ENCODE measurements at places on chromosomes 4 and X. TPM values are rescaled to one million over a fixed set of nuclear protein-coding genes. Genes with fewer than 3 reads are reported as not detected.

CFP gene
- 1.2 TPM for polyA plus RNA-seq

NOX1 gene
- polyA plus RNA-seq: 0.52 TPM

SAGE1 gene
- polyA plus RNA-seq: not detected

HTRA3 gene
- 16.7 TPM for polyA plus RNA-seq

COX7B gene
- 270 TPM for polyA plus RNA-seq

MAGEA2B gene
- polyA plus RNA-seq: not detected

GPRASP2 gene
- 42.2 TPM for polyA plus RNA-seq

CITED1 gene
- polyA plus RNA-seq: 20.6 TPM

SPANXN3 gene
- not detected for polyA plus RNA-seq

STAP1 gene
- 0.17 TPM for polyA plus RNA-seq

PAGE3 gene
- not detected for polyA plus RNA-seq

ESX1 gene
- not detected for polyA plus RNA-seq

UNC5C gene
- 32.4 TPM for polyA plus RNA-seq

GRCh38 chr4:8773124-8773931 lies 98.3 kb downstream of the HMX1 start:
- no peak for DNase-seq

- DNase-seq: no peak
Observed at GRCh38 chr4:99759346-99759984, 57.2 kb upstream of the DAPP1 start.

DNA sequence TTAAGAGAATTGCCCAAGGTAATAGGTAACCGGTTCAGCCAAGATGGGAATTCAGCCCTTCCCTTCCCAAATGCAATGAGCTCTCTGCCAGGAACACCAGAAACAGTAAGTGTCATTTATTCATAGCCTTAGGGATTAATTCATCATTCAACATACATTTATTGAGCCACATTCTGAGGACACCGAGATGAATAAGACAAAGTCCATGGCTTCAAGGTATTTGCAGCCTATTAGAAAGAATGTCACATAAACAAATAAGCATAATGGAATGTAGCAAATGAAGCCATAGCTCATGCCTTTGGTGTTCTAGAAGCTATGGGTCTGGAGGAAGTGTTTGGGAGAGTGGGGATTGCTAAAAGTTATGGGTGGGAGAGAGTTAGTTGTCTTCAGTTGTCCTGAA lies 6.3 kb upstream of the TAB3 start:
- no peak for DNase-seq

- DNase-seq: no peak
Observed at GRCh38 chr4:47974566-47974965, 41.9 kb downstream of the CNGA1 start.

- DNase-seq: peak; percentile 13
Observed at GRCh38 chr4:150973626-150974251, 41.3 kb downstream of the LRBA start.

GRCh38 chr4:168594121-168594520 lies 97.3 kb downstream of the PALLD start:
- no peak for DNase-seq

DNA sequence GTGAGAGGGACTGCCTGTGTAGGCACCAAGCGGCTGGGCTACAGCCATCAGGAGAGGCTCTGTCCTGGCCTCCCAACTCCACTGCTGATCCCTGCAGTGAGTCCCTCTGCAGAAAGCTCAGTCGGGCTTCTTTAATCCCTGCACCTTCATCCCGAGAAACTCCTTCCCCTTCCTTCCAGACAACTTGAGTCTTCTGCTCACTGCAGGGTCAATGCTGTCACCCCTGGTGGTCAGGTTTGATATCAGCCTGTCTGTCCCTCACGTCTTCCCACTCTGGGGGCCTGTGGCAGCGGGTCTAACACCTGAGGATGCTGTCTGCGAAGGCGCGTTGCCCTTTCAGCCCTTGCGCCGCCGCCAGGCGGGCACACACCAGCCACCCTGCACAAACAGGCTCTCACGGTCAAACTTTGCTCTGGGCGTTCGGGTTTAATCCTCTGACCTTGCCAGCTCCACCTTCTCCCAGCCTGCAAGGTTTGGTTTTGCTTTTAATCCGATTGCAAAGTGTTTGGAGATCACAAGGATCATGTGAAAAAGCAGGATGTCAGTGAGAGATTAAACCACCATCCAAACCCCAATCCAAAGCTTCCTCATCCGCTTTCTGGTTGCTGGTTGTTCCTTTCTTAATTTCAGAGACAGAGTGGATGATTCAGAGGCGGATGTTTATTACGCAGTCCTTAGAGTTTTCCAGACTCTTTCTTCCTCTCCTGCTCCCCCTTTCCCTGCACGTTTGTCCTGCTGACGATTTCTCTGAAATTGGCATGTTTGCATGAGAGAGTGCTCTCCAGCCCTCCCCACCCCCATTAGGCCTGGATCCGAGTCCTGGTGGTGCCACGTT lies 74.8 kb upstream of the SLC34A2 start:
- DNase-seq: no peak

GRCh38 chrX:115449742-115450141 lies 111.2 kb upstream of the PLS3 start:
- no peak for DNase-seq

GRCh38 chr4:177385576-177386277 lies 56.5 kb downstream of the AGA start:
- no peak for DNase-seq

DNA sequence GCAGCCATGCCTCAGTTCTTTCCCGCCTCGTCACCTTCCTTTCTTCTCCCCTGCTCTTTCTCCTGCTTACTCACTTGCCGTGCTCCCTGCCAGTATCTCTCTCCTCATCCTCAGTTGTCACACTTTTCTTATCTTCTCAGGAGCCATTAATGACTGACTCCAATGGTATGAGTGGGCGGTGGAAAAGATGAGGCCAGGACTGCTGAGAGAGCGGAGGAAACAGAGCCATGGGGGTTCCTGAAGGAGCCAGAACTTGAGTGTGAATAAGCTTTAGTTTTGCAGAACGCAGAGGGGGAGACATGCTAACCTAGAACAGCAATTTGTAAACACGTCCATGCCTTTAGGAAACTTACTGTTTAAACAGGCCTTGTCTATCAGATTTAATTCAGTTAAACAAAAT lies 126.5 kb downstream of the CHIC2 start:
- DNase-seq: no peak

GRCh38 chrX:147894366-147894963 lies 17.3 kb upstream of the FMR1 start:
- DNase-seq: no peak

DNA sequence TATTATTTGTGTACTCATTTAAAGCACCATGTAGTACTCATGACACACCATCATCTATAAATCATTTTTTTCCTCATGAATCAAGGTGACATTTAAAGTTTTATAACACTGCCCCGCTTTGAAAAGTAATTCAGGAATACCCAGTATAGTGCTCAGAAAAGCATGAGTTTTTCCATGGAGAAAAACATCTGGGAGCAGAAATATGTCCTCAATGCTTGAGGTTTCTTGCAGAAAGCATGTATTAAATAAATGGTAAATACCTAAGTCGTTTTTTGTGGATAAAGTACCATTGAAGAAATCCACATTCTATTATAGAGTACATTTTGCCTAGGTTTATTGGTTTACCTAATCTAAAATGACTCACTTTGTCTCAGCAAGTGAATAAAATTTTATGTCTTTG lies 66.2 kb downstream of the UBA6 start:
- DNase-seq: no peak

GRCh38 chr4:143768007-143768591 lies 67.6 kb upstream of the FREM3 start:
- DNase-seq: no peak

GRCh38 chr4:16233569-16234177 lies 7.4 kb upstream of the TAPT1 start:
- DNase-seq: no peak

GRCh38 chrX:151167791-151168345 lies 8.5 kb upstream of the GPR50 start:
- DNase-seq: no peak

- no peak for DNase-seq
Observed at GRCh38 chr4:16505267-16505666, 279.0 kb upstream of the TAPT1 start.

GRCh38 chr4:142141224-142141623 lies 504.8 kb downstream of the IL15 start:
- DNase-seq: no peak

DNA sequence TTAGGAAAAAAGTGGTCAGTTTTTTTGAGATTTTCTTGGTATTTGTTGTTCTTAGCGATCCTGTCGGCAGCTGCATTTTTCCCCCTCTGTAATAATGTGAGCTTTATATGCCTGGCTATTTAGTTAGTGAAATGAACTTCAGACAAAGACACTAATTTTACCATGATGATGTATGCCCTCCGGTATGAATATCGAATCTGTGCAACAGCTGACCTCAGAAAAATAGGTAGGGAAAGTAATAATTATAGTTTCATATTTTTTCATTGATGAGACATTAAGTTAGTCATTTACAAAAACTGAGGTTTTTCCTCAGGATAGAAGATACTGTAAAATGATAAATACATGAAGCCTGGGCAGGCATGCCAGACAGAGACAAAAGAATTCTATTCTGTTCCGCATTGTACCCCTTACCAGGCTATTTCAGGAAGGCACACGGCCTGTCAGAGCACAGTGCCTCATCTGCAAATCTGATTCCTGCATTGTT lies 155.8 kb downstream of the SHROOM3 start:
- DNase-seq: no peak

DNA sequence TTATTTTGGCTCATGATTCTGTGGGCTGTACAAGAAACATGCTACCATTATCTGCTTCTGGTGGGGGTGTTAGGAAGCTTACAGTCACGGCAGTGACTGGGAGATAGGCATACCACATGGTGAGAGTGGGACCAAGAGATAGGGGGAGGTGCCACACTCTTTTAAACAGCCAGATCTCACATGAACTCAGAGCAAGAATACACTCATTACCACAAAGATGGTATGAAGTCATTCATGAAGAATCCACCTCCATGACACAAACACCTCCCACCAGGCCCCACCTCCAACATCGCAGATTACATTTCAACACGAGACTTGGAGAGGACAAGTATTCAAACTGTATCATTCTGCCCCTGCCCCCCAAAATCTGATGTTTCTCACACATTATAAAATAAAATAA lies 2396.7 kb downstream of the PCDH7 start:
- DNase-seq: no peak

- DNase-seq: no peak
Observed at GRCh38 chrX:140165849-140166248, 200.5 kb upstream of the CXorf66 start.

DNA sequence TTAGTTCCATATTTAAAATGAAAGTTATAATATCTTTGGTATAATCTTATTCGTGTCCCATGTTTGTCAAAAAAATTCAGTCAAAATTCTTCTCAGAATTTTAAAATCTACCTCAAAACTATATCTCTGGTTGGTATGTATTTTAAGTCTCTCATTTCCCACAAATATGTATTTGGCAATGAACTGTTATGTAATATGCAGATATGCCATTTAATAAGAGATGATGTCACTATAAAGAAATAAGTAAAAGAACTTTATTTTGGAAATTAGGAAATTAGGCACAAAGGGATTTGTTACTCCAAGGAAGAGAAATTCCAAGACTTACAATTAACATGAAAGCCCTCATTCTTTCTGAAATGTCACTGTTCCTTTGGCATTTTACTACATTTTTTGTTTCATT lies 15.3 kb downstream of the SNCA start:
- no peak for DNase-seq

DNA sequence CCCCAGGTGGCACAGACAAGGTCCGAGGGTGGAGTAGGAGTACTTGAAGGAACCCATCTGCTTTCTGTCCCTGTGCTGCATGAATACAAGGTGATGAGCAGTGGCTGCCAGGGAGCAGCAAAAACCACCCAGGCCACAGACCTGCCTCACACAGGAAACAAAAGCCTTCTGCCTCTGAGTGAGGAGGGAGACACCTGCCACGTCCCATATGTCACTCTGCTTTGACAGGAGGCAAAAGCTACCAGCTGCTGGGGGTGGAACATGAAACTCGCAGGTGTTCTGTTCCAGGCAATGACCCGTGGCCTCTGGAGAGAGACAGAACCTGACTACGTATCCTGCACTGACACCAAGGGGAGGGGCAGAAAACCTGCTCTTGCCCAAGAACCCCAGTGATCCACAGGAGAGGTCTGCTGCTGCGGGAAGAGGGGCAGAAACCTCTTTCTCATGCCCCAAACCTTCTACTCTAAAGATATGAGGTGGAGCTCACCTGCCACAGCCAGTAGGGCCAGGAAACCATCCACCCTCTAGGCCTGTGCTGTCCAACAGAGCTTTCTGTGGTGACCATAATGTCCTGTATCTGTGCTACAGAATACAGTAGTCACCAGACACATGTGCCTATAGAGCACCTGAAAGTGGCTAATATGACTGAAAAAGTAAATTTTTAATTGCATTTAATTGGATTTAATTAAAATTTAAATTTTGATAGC lies 172.9 kb downstream of the PRDM5 start:
- no peak for DNase-seq
